ENCODE measurements at places on chromosomes 4 and X.

DNA sequence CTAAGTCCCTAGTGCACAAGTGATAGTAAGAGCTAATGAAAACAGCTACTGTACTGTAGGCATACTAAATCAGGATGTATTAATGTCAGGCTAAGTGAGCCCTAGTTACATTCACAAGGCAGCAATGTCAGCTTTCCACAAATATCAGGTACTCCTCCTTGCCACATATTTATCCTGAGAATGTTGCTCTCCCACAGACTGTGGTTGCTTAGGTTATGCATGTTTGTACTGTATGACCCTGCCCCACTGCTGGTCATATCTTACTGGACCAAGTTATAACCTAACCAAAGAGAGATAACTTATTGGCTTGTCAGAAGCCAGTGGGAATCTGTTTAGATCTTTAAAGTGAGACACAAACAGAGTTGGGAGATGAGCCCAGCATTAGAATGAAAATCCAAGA, 241.0 kb downstream of the SLC39A8 start:
- DNase-seq = no peak

- DNase-seq = peak; percentile 97
Observed at GRCh38 chr4:47525154-47525819, 40.2 kb downstream of the ATP10D start.

GRCh38 chrX:125492439-125492838, 172.8 kb downstream of the TEX13C start:
- DNase-seq = no peak

- no peak for DNase-seq
Observed at GRCh38 chrX:100663642-100664041, 19.6 kb downstream of the SRPX2 start.

DNA sequence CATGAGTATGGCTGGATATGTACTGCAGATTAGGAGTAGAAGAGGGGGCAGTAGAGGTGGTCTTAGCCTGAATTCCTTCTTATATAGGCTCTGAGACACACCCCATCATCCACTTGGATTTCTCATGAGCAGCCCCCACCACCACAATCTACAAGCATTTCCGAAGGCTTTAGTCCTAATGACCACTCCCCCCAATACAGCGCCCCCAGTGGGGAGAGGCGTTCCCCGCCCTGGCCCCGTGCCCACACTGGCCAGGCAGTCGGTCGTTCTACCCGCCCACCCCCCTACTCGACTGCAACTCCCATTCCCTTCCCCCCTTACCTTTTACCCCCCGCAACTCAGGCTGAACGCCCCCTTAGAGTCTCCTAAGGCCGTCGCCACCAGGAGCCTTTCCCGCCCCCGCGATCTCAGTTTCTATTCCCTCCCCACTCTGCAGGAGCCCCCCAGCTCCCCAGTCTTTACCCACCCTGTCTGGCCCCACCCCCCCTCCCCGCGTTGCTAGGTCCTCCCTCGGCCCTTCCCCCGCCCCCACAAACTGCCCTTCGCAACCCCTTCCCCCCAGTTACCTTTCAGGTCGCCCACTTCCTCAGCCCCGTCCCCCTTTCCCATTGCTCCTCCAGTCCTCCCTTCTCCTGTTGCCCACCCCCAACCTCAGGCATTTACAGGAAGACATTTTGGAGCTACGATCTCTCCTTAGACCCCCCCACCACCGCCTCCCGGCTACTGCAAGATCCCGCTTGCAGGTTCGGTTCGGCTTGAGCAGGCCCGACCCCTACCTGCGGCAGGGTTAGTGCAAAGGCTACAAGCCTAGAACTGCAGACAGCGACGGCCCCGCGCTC, 468 bp downstream of the ZMYM3 start:
- peak; percentile 13 for DNase-seq

DNA sequence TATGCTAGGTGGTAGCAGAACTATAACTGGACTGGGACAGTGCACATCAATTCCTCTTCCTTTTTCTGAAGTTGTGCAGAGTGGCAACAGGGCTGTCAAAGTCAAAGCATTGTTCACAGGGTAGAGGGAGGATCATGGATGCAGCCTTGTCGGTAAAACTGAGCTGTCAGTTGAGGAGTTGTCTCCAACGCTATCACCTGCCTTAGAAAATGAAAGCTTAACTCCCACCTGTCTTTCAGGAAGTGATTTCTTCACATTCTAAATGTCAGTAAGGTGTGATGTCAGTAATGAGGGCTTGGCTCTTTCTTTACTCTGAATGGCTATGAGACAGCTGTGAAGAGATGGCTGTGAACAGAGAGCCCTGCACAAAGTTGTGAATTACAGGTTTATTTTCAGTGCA, 66.4 kb upstream of the BANK1 start:
- no peak for DNase-seq

- no peak for DNase-seq
Observed at GRCh38 chr4:123919576-123920098, 523.0 kb downstream of the SPRY1 start.

GRCh38 chrX:64350047-64350446, 45.2 kb downstream of the MTMR8 start:
- DNase-seq = no peak

- no peak for DNase-seq
Observed at GRCh38 chr4:139768896-139769295, 103.3 kb downstream of the MGST2 start.

DNA sequence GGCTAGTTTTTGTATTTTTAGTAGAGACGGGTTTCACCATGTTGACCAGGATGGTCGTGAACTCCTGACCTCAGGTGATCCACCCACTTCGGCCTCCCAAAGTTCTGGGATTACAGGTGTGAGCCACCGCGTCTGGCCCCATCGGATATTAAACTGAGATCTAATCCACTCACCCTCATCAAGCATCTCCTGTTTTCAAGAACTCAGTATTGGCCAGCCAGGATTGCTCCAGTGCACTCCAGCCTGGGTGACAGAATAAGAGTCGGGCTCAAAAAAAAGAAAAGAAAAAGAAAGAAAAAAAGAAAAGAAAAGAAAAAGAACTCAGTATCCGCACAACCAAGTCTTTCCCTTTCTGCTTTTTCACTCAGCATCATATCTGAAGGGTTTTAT, 167.6 kb downstream of the OR13H1 start:
- no peak for DNase-seq

DNA sequence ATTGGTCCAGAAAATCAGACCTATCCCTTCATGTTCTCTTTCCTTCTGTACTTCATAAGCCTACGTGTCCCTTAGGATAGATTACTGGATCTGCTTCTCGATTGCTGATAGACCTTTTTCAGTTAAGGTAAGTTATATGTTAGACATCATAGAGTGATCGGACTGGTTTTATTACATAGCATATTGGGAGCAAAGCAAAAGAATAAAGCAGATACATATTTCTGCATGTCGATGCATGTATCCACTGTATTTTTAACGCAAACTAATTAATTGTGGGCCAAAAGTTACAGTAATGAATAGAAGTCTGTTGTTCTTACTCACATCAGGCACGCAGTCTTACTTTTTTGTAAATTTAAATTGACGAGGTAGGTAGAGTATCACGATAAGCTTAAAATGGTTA, 106.4 kb downstream of the SLIT2 start:
- DNase-seq = no peak

- DNase-seq = peak; percentile 56
Observed at GRCh38 chr4:56828784-56829535, 7.5 kb upstream of the SPINK2 start.

- DNase-seq = no peak
Observed at GRCh38 chr4:133559987-133560386, 410.9 kb downstream of the PCDH10 start.

DNA sequence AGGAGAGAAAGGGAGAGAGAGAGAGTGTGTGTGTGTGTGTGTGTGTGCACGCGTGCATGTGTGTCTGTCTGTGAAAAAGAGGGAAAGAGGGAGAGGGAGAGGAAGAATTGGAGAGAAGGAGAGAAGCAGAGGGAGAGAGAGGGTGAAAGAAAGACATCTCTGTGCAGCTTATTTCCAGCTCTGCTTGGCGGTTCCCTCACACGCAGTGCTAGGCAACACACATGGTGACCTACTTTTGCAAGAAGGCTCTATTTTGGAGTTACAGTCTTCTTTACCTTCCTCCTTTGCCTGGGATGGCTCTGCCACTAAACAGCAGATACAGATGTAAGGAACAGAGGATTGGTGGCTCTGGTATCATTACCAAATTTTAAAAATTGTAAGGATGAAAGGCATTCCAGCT, 40.1 kb downstream of the SLC16A2 start:
- DNase-seq = no peak

GRCh38 chrX:25534091-25534490, 518.3 kb upstream of the ARX start:
- DNase-seq = peak; percentile 33

- peak; percentile 55 for DNase-seq
Observed at GRCh38 chrX:11437642-11438379, 144.6 kb downstream of the AMELX start.

GRCh38 chrX:151153667-151154066, 22.7 kb upstream of the GPR50 start:
- no peak for DNase-seq

- peak; percentile 65 for DNase-seq
Observed at GRCh38 chr4:122700178-122700725, 32.3 kb upstream of the BBS12 start.

DNA sequence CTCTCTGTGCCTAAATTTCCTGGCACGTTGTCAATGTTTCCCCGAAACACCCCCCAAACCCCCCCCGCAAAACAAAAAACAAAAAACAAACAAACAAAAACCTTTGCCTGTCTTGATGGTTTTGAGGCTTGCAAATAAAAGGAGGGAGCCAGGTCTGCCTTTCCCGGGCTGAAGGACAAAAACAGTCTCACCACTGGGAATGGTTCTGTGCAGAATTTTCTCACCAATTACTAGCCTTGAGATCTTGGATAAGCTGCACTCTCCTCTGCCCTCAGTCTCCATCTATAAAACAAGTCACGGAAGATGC, 15.5 kb downstream of the NKX3-2 start:
- no peak for DNase-seq

GRCh38 chrX:26442340-26442739, 226.4 kb downstream of the MAGEB5 start:
- DNase-seq = peak; percentile 26

DNA sequence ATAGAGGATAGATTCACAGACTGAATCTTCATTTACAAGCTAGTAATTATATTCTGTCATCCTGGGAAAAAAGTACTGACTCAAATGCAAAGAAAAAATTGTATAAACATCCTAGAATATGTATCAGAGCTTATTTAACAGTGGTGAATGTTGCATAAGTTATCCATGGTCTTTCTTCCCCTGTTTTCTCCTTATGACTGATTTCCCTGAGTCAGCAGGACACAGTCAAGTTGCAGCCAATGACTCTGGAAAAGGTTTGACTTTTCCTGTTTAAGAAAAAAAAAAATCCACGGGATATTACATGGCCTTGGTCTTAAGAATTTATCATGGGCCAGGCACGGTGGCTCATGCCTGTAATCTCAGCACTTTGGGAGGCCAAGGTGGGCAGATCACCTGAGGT, 36.5 kb downstream of the INPP4B start:
- peak; percentile 42 for DNase-seq

DNA sequence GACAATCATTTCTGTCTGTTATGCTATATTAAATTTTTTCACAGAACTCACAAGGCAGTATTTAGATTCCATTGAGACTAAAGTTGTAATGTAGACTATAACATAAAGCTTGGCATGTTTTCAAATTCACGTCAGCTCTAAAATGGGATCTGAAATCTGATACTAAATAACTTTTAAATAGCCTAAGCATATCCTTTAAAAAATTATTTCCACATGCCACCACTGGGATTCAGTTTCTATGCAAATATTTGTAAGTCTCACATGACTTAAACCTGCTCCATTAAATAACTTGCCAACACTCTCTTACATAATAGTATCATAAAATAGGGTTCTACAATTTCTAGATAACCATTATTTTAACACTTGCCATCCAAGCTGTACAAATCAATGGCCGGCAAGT, 32.4 kb downstream of the KLHL8 start:
- peak; percentile 65 for DNase-seq

GRCh38 chrX:119015407-119016237, 41.2 kb downstream of the LONRF3 start:
- peak; percentile 80 for DNase-seq

- DNase-seq = peak; percentile 64
Observed at GRCh38 chrX:46630141-46630540, 56.6 kb downstream of the CHST7 start.

GRCh38 chr4:5619913-5620625, 88.3 kb downstream of the EVC2 start:
- no peak for DNase-seq

- peak; percentile 68 for DNase-seq
Observed at GRCh38 chrX:155263854-155264628, at the start of gene RAB39B. Gene RAB39B, minus strand, starts transcription at chrX:155264491. Its CDS starts 203 bp downstream, at chrX:155264288.

GRCh38 chr4:24473309-24473721, 111.0 kb downstream of the DHX15 start:
- DNase-seq = peak; percentile 27

DNA sequence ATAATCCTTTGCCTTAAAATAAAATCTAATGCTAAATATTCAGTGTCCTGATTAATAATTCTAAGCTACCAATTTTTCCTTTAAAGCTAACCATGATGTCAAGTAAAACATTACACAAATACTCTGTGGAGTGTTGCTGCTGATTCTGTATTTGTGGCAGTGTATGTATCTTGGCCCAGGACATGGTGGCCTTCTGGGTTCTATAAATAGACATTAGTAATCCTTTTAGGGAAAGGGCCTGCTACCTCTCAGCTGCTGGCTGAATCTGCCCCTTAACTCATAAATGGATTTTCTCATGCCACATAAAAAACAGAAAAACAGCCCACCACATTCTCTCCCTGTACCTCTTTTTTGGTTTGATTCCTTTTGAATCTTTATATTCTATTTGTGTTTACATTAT, 1.2 kb upstream of the XK start:
- no peak for DNase-seq

DNA sequence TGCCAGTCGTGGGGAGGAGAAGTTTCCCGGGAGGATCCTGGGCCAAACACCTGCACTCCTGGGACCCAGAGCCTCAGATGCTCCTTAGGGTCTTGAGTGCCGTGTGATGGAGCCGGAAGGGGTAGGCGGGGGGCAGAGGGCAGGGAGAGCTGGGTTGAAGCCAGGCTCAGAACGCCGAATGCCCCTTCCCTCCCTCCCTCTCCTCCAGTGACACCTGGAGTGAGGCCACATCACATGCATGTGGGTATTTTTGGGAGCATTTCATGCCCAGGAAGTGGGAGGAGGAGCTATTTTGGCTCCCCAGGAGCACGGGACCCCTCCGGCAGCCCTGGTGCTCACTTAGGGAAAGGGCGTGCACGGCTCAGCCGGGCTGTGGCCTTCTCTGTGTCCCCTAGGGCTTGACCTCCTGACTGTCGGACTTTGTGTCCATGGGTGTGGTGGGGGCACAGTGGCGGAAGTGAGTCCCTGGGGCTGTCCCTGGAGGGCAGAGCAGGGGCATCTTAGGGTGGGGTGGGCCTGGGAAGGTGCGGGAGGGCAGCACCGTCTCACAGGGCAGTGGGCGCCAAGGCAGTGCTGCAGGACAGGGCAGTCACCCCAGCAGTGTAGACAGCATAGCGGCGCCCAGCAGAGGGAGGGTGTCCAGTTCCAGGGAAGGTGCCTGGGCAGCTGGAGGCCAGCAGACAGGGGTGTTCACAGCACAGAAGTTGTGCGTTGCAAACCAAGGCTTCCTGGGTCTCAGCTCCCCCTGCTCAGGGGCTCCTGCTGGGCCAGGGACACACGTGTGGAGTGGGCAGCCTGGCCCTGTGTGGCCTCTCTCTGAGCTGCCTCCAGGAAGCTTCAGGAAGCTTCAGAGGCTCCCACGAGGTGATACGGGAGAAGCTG, 4.9 kb upstream of the CPLX1 start:
- no peak for DNase-seq

- DNase-seq = no peak
Observed at GRCh38 chr4:53322696-53323095, 43.2 kb downstream of the SCFD2 start.
